Ureter (tissue), 1 donor: ENCODE measurements at places on chromosomes 1 and 21. TPM values are rescaled to one million over a fixed set of nuclear protein-coding genes. Genes with fewer than 3 reads are reported as not detected.

GRCh38 chr1:157969697-157970485 lies 23.6 kb upstream of the KIRREL1 start:
- DNase-seq, result no peak

- peak; percentile 67 for DNase-seq
These were observed 50.2 kb upstream of the TSHB start for GRCh38 chr1:114979278-114979891.

- no peak for DNase-seq
These were observed 32.8 kb upstream of the DNASE2B start for GRCh38 chr1:84365225-84366221.

- peak; percentile 69 for DNase-seq
These were observed 27.7 kb downstream of the PTPRF start for GRCh38 chr1:43558346-43558841.

The TRIM58 gene
- 0.42 TPM for total RNA-seq

GRCh38 chr1:200670242-200671118 lies 773 bp upstream of the DDX59 start:
- DNase-seq, result peak; percentile 61

DNA sequence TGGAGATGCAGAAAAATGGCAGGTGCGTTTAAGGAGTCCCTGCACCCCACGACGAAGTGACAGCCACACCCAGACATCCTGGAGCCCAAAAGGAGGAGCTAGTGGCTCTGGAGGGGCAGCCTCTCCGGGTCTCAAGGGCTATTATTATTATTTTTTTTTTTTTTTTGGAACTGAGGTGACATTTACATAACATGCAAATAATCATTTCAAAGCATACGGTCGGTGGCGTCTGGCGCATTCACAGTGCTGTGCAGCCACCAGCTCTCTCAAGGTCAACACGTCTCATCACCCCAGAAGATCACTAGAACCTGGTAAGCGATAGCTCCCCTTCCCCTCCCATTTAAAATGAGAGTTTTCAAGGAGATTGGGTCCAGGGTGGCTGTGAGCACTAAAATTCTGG lies 67.5 kb upstream of the PDE9A start:
- DNase-seq, result no peak

The PCNT gene
- total RNA-seq, result 28.5 TPM

DNA sequence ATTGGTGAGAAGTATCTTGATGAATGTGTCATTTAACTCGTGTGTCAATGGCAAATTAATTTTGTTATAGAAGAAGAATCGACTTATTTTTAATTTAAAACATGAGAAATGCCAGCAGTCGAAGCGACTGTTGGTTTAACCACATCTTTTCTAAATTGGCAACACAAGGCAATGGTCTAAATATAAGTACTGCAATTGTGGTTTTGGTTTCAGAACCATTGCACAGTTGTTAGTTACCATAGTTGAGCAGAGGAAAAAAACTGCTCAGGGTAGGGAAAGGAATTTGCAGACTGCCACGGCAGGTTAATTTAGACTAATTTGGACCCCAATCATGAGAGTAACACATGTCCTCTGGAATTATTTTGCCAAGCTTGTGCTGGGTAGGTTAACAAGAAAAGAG lies 185.6 kb upstream of the RUNX1 start:
- no peak for DNase-seq

DNA sequence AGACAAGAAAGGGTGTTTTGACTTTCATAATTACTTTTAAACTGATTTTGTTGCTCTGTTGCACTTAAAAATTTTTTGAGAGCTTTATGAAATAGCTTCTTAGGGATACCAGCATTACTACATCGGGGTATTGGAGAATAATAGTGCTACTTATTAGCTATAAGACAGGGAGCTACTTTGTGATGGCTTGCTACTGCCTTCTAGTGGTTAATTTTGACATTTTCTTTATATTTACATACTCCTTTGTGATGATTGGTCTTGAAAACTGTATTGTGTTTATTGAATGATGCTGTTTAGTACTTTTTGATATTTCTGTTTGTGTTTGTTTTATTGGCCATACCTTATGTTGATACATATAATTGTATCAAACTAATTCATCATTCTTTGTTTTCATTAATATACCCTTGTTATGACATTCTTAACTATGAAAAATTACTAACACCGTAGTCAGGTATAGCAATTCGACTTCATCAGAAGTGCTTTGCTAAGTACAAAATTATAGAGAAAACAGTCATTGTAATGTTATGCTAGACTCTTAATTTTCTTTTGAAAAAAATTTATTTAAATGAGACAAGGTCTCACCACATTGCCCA lies 85.5 kb downstream of the CLIC4 start:
- DNase-seq, result no peak

The EYA3 gene
- total RNA-seq, result 31.6 TPM

DNA sequence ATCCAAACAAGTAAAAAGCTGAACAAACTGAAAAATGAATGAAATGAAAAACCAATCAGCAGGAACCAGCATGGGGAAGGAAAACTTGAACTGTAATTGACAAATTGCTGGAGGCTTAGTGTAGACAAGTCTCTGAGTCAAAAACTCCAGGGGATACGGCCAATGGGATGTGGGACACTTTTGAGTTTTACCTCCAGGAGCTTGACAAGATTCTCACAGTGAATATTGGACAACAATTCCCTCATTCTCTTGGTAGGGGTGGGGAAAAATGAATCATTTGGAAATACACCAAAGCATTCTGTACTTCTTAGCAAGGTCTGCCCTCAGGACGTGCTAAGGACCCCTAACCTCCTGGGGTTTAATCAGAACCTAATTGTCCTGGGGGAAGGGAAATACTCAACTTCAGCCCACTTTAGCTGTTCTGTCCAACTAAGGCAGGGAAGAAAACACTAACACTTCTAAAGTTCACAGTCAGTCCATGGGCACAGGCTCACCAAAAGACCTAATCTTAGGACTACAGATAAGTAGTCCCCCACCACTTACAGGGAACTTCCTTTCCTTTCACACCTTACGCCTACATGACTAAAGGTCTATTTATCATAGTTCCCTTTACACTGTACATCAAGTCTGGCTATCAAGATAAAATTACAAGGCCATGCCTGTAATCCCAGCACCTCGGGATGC lies 60.7 kb upstream of the CDC42BPA start:
- no peak for DNase-seq
